ENCODE measurements at places on chromosomes 11 and 22.
A peak's percentile ranks its signal among the peaks of the same experiment; 100 is the strongest.

GRCh38 chr11:124481365-124482323, 36.1 kb upstream of the OR8B8 start:
- DNase-seq: peak; percentile 35

- no peak for DNase-seq
These were observed 531 bp upstream of the MEN1 start for GRCh38 chr11:64810891-64811272.

DNA sequence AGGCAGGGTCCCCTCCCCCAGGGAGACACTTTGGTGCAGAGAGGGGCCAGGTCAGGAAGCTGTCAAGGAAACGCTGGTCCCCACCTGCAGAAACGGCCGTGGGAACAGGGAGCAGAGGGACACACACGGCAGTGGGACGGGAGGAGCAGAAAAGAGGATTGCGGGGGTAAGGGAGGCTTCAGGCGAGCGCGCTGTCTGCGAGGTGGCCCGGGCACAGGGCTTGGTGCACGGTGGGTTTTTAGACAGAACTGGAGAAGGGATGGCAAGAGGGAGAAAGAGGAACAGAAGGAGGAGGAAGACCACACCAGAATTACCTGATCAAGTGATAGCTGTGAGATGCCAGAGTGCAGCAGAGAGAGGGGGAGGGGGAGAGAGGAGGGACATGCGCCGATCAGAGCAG, 6.0 kb upstream of the KLHL35 start:
- no peak for DNase-seq

- DNase-seq: no peak
These were observed 88.3 kb upstream of the PRDM11 start for GRCh38 chr11:45057938-45058646.

- DNase-seq: no peak
These were observed 156.1 kb downstream of the HIPK3 start for GRCh38 chr11:33413301-33413700.

DNA sequence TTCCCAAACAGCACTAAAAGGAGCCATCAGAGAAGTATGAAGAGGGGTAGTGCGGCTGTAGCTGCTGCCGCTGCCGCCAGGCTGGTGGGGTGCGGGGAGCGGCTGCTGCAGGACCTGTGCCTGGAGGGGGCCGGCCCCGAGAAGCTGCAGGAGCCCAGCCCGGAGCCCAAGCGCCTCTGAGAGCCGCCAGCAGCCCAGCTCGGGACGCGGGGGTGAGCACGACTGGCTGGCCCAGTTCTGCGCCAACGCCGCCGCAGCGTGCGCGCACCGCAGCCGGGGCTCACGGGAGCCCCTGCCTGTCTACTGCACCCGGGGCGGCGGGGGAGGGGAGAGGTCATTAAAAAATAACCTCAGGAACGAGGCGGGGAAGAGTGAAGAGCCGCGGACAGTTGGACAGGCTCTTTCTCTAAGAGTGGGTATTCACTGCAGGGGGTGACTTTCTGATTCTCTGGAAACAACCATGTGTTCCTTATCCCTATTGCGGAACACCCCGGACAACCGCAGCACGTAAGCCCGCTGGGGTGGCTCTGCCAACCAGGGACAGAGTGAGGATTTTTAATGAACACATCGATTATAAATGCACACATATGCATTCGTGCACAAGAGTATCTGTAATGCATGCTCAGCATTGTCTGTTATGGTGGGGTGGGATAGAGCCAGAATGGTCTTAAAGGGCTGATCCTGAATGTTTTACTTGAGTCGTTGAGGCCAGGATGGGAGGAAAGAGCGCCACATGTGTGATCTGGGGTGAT, 453 bp downstream of the GAS2 start:
- DNase-seq: peak; percentile 73

GRCh38 chr11:68829581-68829980, 12.1 kb downstream of the CPT1A start:
- DNase-seq: no peak

GRCh38 chr11:79439886-79440570, 802 bp downstream of the TENM4 start:
- DNase-seq: peak; percentile 48

- DNase-seq: peak; percentile 49
These were observed 38.0 kb downstream of the EXT2 start for GRCh38 chr11:44133335-44133946.

DNA sequence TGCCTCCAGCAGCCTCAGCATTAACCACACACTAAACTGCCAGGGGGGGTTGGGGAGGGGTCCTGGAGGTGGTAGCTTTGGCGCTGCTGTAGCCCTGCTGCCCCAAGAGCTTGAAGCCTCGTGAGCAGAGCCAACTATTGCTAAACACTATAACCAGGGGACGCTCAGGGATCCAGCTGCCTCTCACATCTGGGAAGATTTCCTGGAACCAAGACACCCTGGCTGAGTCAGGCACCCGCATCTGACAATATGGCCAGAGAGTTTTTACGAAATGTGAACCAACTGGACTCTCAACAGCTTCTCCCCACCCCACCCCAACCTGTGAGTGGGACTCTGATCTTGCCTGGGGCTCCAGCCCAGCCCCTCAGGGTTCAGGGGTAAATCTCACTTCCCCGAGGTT, 14.3 kb downstream of the C1QTNF6 start:
- DNase-seq: no peak

GRCh38 chr11:79192836-79193235, 248.0 kb downstream of the TENM4 start:
- no peak for DNase-seq

- no peak for DNase-seq
These were observed 3.9 kb downstream of the HBE1 start for GRCh38 chr11:5265832-5266231.

DNA sequence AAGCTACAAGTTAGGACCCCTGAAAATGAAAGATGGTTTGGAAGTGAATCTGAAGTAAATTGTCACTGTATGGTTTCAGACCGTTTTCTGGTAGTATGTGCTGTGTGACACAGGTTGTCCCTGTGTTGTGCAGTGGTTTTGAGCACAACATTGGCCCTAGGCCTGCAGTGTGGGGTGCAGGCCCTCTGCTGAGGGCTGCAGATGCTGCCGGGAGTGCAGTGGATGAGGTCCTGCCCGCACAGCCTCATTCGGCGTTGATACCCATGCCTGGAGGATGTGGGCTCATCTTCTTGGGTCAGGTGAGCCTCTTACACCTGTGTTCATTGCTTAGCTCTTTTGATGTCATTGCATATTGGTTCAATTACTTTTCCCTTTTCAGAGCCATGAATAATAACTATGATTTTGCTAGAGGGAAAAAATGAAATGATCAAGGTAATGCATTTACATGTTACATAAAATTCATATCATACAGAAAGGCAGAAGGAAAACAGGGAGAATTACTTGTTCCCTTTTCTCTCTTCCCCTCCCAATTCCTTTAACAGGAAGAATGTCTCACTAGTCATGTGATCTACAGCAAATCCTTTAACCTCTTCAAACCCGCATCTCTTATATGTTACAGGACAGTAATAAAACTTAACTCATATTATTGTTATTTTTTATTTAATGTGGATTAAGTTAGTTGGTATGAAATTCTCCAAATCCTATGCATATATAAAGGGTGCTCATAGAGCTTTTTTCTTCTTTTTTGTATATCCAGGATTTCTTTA, 48.7 kb downstream of the PTPRJ start:
- no peak for DNase-seq

- DNase-seq: no peak
These were observed 6.6 kb downstream of the TNKS1BP1 start for GRCh38 chr11:57318178-57318577.

- peak; percentile 51 for DNase-seq
These were observed 8.5 kb downstream of the DCHS1 start for GRCh38 chr11:6646918-6647679.

- DNase-seq: no peak
These were observed 143.3 kb downstream of the FBXO7 start for GRCh38 chr22:32617903-32618302.
